ENCODE measurements at places on chromosomes 3 and 15.

DNA sequence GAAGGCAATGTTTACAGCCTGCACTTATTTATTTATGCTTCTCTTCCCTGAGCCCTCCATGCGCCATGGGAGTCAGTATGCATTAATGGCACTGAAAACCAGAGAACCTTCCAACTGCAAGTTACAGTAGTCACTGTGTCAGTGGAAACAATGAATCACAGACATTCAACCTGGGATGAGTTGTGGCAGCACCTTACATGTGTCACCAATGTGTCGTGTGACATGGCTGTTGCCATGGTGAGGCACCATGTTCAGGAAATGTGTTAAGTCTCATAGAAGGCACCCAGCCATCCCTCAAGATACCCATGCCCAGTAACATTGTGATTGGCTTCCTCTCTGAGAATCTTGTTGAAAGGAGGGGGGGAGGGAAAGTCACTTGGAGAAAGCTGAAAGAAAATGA lies 105.0 kb downstream of the FOXP1 start:
- peak; percentile 73 for DNase-seq

DNA sequence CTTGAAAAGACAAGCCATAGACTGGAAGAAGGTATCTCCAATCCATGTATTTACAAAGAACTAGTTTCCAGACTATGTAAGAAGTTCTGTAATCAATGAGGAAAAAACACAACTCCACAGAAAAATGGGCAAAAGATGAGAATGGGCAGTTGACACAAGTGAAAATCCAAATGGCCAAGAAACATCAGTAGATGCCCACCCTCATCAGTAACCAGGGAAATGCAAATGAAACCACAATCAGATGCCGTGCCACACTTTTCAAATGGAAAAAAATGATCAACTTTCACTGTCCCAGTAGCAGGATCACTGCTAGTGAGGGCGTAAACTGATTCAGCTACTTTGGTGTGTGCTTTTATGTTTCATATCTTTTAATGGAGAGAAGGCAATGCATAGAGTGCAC lies 4.5 kb upstream of the CPEB1 start:
- no peak for DNase-seq

DNA sequence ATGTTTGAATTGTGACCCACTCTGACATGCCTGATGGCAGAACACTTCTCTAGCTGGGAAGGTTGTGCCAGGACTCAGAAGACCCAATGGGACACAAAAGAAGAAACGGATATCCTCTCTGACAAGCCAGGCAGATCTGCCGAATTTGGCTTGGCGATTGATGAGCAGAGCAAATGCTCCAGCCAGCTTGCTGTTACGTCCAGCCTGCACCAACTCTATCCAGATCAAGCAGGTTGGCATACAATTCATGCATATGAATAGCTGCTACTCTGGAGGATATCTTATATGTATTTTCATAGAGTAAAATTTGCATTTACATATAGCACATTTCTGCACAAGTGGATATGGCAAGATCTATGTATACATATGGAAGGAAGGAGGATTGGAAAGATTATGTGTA lies 102.8 kb downstream of the PEX5L start:
- no peak for DNase-seq

DNA sequence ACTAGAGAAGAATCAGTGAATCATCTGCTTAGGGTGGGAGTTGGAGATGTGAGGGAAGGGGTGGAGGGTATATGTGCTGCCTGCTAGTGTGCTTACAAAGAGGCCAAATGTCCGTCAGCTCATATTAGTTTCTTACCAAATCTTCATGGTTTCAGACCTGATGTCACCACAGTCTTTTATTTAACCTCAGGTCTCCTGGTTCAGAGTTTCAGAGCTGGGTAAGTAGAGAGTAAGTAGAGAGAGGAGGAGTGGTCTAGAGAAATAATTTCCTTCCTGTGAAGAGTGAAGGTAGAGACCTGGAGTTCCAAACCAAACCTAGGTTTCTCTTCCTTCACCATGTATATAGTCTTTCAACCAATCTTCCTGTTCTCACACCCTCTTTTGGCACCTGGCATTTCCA lies 17.5 kb upstream of the P2RY1 start:
- no peak for DNase-seq

DNA sequence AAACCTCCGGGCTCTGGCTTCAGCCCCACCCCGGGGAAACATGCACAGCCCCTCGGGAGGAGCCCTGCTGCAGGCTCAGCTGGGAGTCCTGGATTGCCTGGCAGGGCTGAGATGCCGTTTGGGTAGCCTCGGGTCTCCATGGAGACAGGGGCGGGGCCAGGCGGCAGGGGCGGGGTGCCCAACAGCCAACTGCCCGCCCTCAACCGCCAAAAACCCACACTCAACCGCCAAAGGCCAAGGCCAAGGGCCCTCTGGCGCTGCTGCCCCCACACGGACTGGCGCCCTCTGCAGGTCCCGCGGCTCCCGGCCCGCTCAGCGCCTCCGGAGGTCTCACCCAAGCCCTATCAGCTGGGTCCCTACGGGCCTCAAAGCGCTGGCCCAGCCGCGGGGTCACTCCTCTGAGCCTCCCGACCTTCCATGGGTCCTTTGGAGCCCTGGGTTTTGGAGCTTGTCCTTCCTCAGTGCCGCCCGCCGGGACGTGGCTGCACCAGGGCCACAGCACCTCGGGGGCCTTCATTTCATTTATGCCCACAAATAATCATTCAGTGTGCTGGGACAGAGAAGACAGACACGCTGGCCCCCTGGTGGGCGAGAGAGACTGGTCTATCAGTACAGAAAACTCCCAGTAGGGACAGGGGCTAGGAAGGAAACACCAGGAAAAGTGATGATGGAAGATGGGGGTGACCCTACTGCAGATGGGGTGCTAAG lies 33.5 kb upstream of the ACAD9 start:
- DNase-seq: peak; percentile 78

GRCh38 chr15:33190539-33190938 lies 4.0 kb downstream of the FMN1 start:
- no peak for DNase-seq

GRCh38 chr15:68506071-68506470 lies 72.7 kb upstream of the CORO2B start:
- DNase-seq: no peak

DNA sequence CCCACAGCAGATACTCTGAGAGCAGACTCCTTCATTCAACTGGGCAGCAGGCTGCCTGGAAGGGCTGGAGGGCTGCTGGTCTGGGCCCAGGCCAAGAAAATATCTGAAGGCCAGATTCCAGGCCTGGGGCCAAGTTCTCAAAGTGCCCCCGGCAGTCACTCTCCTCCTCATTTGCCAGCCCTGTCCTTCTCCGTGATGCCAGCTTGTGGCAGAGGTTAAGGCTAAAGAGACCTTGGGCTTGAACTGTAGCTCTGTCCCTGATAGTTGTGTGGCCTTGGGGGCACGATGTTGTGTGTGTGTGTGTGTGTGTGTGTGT lies 39.0 kb downstream of the FAM3D start:
- DNase-seq: no peak

DNA sequence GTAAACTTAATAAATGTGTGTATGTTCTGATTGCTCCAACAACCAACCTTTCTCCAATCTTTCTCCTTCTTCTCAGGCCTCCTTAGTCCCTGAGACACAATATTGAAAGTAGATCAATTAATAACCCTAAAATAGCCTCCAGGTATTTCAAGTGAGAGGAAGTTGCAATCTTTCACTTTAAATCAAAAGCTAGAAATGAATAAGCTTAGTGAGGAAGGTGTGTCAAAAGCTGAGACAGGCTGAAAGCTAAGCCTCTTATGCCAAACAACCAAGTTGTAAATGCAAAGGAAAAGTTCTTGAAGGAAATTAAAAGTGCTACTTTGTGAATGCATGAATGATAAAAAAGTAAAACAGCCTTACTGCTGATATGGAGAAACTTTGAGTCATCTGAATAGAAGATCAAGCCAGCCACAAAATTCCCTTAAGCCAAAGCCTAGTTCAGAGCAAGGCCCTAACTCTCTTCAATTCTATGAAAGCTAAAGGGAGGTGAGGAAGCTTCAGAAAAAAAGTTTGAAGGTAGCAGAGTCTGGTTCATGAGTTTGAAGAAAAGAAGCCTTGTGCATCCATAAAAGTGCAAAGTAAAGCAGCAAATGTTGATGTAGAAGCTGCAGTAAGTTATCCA lies 38.6 kb downstream of the CCDC80 start:
- no peak for DNase-seq

GRCh38 chr15:31325595-31326155 lies 960 bp upstream of the KLF13 start:
- DNase-seq: peak; percentile 63

GRCh38 chr15:35987056-35987455 lies 441.1 kb upstream of the DPH6 start:
- no peak for DNase-seq

- peak; percentile 91 for DNase-seq
Measured at GRCh38 chr15:101008158-101009139, 89.3 kb downstream of the LRRK1 start.

DNA sequence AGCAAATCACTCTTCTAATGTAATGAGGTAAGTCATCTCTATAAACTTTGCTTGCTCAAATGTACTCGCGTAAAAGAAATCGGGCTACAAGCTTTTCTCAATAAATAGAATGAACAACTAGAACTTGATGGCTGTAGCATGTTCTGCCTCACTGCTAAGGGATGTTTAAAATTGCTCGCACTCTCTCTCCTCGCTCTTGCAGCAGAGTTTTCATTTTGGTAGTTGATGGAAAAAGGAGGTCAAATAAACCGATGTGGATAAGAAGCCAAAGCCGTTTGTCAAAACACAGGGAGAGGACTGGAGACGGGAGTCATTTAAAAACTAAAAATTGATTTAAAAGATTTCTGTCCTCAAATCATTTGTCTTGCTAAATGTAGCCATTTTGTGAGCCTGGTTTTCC lies 53.3 kb downstream of the ANXA2 start:
- no peak for DNase-seq
